A549 treated with AZD2906 at 1 μM for 4 hours (cell line): ENCODE measurements at places on chromosomes 3 and 15. TPM values are rescaled to one million over a fixed set of nuclear protein-coding genes. Genes with fewer than 3 reads are reported as not detected.

The ACSBG1 gene
- total RNA-seq, result 0.10 to 0.48 TPM (median 0.26 TPM) in 5 replicates

The SERPINI2 gene
- total RNA-seq, result not detected in 5 replicates

The CCDC54 gene
- not detected in 5 replicates for total RNA-seq

The CP gene
- total RNA-seq, result 3.4 to 7.4 TPM (median 6.1 TPM) in 5 replicates

The ITGA11 gene
- 2.8 to 6.1 TPM (median 4.5 TPM) in 5 replicates for total RNA-seq

The CCDC80 gene
- 37.7 to 74.4 TPM (median 51.6 TPM) in 5 replicates for total RNA-seq

The UQCC5 gene
- 50.5 to 63.3 TPM (median 59.7 TPM) in 5 replicates for total RNA-seq

The EEF1AKMT4 gene
- 8.3 to 12.9 TPM (median 11.7 TPM) in 5 replicates for total RNA-seq

The DUOXA1 gene
- 0.06 to 0.30 TPM (median 0.09 TPM) in 5 replicates for total RNA-seq

The FANCD2OS gene
- total RNA-seq, result not detected in 5 replicates

The FBLN2 gene
- 1.7 to 3.0 TPM (median 2.4 TPM) in 5 replicates for total RNA-seq

The GALNT15 gene
- 0.05 to 0.15 TPM (median 0.09 TPM) in 5 replicates for total RNA-seq

The EIF2A gene
- total RNA-seq, result 58.5 to 96.4 TPM (median 65.2 TPM) in 5 replicates

The PLIN1 gene
- total RNA-seq, result 0.06 to 0.11 TPM (median 0.09 TPM) in 5 replicates

The SFMBT1 gene
- total RNA-seq, result 8.8 to 11.2 TPM (median 9.4 TPM) in 5 replicates

The ACOX2 gene
- total RNA-seq, result 5.7 to 8.9 TPM (median 7.8 TPM) in 5 replicates
